ENCODE measurements at places on chromosomes 6 and 20.

DNA sequence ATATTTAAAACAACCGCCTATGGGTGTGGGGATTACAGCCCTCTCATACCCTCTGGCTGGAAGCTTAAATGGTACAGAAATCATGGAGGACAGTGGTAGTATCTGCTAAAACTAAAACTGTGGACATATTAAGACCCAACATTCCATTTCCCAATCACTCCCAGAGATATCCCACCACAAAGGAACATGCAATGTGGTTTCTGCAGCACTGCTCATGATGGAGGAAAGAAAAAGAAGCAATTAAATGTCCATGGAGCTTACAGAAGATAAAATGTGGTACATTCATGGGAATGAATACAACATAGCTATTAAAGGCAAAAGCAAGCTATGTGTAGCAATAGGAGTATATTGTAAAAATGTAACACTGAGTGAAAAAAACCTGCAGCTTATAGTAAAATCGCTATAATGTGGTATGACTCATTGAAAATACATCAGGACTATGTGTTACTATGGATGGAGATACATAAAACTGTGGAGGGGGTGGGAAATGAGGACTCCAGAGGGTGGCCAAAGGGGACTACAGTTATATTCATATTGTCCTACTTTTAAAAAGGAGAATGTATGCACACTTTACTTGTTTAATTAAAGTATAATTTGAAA, 22.9 kb upstream of the NNAT start:
- DNase-seq, result no peak

- DNase-seq, result no peak
Observed at GRCh38 chr20:11445161-11445560, 472.5 kb upstream of the BTBD3 start.

- DNase-seq, result no peak
Observed at GRCh38 chr20:3778976-3779375, 2.3 kb downstream of the SPEF1 start.

GRCh38 chr6:88248709-88249321, 82.7 kb upstream of the CNR1 start:
- DNase-seq, result no peak

GRCh38 chr6:37019065-37019450, 13.6 kb downstream of the FGD2 start:
- DNase-seq, result no peak

GRCh38 chr6:22294301-22294700, 2.5 kb downstream of the PRL start:
- DNase-seq, result no peak

DNA sequence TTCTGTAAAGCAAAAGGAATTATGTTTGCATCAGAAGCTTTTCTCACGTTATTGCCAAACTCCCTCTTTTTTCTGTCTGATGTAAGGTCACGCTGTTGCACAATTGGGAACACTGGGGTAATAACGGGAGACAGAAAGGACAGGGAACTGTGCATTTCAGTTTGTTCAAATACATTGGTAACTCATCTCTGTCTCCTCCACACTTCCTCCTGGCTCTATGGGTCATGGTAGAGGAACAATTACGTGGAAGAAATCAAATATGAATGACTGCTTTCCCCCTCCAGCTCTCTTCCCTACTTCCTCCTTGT, 132.2 kb upstream of the TNFAIP3 start:
- no peak for DNase-seq

DNA sequence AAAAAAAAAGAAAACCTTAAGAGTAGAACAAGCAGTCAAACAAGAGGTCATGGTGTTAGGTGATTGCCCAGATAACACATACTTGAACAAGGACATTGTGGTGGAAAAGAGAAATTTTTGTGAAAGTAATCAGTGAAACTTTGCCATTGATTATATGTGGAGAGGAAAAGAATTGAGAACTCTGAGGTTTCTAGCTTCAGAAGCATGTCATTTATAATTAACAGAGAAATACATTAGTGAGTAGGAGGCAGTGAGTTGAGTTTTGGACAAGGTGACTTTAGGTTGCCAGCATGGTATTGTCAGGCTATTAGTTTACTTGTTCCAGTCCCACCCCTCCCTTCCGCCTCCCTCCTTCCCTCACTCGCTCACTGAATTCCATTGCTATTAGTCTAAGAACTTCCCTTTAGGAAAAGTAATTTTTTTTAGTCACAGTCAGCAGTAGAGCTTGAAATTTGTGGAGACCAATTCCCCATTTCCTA, 17.2 kb downstream of the TAB2 start:
- no peak for DNase-seq

GRCh38 chr6:167682125-167682524, 144.6 kb upstream of the AFDN start:
- DNase-seq, result no peak

DNA sequence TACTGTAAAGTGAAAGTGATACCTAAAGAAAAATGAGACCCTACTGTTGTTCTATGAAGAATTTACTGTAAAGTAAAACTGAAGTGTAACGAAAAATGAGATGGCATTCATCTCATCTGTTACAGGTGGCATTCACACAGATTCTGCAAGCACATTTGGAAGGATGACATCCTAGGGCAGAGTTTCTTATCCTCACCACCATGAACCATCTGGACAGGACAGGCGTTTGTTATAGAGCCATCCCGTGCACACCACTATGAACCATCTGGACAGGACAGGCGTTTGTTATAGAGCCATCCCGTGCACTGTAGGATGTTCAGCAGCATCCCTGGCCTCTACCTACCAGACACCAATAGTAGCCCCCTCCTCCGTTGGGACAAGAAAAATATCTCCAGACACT, 294.8 kb downstream of the GMDS start:
- DNase-seq, result no peak

- no peak for DNase-seq
Observed at GRCh38 chr6:168015482-168016175, 18.2 kb downstream of the KIF25 start.

DNA sequence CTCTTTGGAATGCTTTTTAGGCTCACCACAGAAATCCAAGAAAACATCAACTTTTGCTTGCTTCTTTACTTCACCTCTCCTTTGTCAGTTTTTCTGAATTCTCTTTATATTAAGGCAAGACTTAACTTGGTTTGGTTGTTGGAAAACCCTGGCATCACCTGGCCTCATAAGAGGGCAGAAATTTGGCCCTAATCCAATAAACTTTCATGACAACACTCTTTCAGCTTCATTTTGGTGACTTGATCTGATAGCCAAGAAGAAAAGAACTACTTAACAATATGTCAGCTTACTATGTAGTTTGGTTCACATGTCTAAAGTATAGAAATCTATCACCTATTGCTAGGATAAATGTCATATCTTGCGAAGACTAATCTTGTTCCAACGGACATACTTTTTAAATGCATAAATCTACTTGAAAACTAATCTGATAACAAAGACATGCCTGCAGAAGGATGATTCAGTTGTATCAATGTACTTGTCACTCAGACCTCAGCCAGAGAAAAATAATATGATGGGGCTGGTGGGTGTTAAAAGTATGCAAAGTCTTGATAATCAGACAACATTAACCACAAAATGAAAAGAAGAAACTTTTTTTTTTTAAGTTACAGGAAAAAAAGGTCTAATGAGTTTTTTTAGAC, 19.3 kb upstream of the HBS1L start:
- DNase-seq, result no peak

GRCh38 chr20:40637176-40637575, 51.9 kb downstream of the MAFB start:
- no peak for DNase-seq

DNA sequence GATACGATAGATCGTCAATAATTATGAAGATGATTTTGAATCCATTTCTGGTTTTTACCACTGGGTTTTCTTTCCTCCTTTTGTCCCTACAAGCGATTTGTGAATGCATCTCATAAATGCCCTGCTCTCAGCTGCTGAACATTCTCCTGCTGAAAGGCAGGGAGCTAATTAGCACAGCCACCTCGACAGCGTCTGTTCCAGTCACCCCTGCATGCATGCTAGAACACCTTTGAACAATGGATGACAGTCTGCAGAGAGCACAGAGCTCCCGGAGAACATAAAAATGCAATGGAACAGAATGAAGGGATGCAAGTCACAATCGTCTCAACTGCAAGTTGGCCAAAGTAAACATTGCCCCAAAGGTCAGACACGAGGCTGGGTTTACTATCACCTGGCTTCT, 105.8 kb downstream of the SLC35B3 start:
- no peak for DNase-seq

GRCh38 chr20:3843490-3843889, 3.1 kb upstream of the MAVS start:
- DNase-seq, result peak; percentile 87

GRCh38 chr20:38842026-38842425, 36.5 kb downstream of the PPP1R16B start:
- no peak for DNase-seq

- no peak for DNase-seq
Observed at GRCh38 chr6:134605034-134605433, 287.1 kb upstream of the SGK1 start.

DNA sequence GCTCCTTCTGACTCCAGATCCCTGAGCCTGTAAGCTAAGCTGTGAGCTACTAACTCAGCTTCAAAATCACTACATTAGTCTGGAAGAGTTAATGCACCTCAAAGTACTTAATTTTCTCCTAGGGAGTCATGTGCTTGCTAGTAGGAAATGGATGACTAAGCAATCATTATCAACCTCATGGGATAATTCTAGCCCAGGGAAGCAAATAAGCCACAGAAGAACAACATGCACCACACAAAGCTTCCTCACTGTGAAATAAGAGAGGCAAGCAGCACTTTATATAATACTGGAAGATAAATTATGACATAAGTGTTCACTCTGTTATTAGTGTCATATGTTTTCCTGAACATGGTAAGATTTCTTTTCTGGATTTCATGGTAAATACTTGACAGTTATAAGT, 57.9 kb upstream of the RCAN2 start:
- no peak for DNase-seq

GRCh38 chr20:51388227-51388626, 154.3 kb downstream of the NFATC2 start:
- no peak for DNase-seq

DNA sequence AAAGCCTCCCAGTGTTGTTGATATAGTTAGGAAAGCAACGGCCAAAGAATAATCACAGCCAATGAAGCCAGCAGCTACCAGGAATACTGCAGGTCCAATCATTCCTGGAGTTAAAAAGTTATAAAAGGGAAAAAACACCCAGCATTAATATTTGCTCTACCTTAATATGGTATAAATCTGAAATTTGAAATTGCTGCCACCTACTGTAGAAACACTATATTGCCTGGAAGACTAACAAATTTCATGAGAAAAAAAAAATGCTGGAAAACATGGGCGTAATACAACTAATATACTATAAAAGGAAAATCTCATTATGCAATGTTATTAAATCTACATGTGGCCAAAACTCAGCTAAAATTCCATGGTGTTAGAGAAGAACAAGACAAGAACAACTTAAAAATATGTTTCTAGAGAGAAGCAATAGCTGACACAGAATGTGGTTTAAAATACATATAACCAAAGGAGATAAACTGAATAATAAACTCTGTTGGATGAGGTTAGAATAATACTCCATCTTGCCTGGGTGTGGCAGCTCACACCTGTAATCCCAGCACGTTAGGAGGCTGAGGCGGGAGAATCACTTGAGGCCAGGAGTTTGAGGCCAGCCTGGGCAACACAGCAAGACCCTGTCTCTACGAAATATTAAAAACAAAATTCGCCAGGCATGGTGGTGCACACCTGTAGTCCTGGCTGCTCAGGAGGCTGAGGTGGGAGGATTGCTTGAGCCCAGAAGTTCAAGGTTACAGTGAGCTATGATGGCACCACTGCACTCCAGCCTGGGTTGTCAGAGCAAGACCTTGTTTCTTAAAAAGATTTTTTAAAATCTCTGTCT, 43.1 kb downstream of the SLC17A5 start:
- no peak for DNase-seq

DNA sequence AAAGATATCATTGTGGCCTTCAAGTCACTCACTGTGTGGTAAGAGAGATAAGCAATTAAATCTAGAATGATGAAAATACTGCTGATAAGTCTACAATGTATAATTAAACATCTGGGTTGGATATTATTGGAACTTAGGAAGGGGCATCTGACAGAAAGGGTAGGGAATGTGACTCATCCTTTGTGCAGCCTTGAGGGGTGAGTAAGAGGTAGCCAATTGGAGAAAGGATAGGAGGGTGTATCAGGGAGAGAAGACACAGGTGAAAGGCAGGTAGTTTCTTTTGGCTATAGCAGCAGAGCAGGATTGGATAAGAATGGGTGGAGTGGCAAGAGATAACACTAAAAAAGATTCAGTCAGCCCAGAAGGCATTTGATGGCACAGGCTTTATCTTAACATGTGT, 182.0 kb downstream of the COL21A1 start:
- DNase-seq, result no peak

GRCh38 chr6:11200356-11200755, 32.1 kb downstream of the NEDD9 start:
- no peak for DNase-seq

DNA sequence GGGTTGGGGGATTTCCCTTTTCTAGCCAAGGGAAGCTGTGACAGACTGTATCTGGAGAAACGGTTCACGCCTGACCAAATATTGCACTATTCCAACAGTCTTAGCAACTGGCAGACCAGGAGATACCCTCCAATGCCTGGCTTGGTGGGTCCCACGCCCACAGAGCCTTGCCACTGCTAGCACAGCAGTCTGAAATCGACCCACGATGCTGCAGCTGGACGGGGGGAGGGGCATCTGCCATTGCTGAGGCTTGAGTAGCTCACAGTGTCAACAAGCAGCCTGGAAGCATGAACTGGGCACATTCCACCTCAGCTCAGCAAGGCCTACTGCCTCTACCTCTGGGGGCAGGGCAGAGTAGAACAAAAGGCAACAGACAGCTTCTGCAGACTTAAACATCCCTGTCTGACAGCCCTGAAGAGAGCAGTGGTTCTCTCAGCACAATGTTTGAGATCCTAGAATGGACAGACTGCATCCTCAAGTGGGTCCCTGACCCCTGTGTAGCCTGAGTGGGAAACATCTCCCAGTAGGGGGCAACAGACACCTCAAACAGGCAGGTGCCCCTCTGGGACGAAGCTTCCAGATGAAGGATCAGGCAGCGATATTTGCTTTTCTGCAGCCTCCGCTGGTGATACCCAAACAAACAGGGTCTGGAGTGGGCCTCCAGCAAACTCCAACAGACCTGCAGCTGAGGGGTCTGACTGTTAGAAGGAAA, 89.9 kb upstream of the ECI2 start:
- no peak for DNase-seq

DNA sequence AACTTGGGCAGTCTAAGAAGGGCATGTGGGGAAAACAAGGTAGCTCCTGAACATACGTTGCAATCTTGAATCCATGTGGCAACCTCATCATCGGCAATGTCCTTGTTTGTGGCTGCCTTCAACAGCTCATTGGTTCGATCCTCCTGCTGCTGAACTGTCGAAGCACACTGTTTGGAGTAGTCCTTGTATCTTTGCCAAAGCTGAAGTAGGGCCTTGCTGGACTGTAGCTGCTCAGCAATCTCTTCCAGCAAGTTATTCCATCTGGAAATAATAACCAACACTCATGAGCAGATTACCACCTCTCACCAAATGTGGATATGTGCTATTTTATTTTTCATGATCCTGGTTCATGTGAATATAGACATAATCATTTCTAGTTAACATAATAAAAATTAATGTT, 413.3 kb downstream of the ESR1 start:
- no peak for DNase-seq

Measured in H54 (cell line).